ENCODE measurements at places on chromosomes 5 and 9. TPM values are rescaled to one million over a fixed set of nuclear protein-coding genes. Genes with fewer than 3 reads are reported as not detected.

- no peak overlapping the region for H3K4me3 ChIP-seq
- no peak for DNase-seq
- H3K36me3 ChIP-seq: peaks cover 14% of the 10 kb centered on the region
- no peak overlapping the region for H3K27ac ChIP-seq
- H3K4me1 ChIP-seq: no peaks in the 10 kb centered on the region
Observed at GRCh38 chr5:22542340-22542739, 310.8 kb downstream of the CDH12 start.

DNA sequence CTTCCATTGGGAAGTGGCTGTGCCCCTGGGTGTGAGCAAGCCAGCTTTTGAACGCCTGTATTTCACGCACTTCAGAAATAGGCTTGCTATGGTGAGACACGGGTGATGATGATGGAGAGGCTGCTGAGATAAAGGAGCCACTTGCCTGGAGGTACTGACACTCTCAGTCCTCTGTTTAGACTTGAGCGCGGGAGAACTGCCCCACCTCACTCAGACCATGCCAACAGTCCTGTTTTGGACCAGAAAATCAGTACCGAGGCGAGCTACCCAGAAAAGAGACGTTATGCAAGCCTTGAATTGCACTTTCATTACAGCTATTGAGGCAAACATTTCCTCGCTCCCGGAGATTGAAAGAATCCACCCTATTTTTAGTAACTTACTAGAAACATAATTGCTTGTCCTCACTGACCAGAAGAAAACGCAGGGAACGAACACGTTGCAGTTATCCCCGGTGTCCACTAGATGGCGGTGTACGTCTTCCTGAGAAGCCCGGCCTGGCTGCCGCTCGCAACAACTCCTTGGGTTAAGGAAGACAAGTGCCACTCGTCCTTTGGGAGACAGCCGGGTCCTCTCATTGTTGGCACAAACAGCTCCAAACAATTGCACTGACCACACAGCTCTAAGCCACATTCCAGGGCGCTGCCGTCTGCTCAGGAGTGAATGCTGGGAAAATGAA, 142.4 kb downstream of the PSAT1 start:
- H3K4me1 ChIP-seq: peaks cover 35% of the 10 kb centered on the region
- no peaks in the 10 kb centered on the region for H3K27me3 ChIP-seq
- peak overlapping the region; percentile 42 for H3K4me3 ChIP-seq
- peaks cover 17% of the 10 kb centered on the region for H3K36me3 ChIP-seq
- DNase-seq: peak; percentile 86

DNA sequence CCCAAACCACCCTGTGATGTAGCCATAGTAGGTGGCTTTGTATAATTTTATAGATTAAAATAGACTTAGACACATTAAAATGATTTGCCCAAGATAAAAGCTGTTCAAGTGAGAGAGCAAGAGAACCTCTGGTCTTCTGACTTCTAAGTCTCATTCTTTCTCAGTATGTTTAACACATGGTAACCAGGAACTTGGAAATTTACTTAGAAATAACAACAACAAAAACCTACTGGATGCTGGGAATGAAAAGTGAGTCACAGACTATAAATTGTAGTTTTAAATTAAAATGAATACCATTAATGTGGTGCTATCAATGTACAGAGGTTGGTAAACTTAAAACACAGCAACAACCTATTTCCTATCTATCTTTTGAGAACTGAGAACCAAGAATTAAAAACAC, 30.4 kb downstream of the HMGCR start:
- H3K27me3 ChIP-seq: no peaks in the 10 kb centered on the region
- H3K4me1 ChIP-seq: peaks cover 21% of the 10 kb centered on the region

DNA sequence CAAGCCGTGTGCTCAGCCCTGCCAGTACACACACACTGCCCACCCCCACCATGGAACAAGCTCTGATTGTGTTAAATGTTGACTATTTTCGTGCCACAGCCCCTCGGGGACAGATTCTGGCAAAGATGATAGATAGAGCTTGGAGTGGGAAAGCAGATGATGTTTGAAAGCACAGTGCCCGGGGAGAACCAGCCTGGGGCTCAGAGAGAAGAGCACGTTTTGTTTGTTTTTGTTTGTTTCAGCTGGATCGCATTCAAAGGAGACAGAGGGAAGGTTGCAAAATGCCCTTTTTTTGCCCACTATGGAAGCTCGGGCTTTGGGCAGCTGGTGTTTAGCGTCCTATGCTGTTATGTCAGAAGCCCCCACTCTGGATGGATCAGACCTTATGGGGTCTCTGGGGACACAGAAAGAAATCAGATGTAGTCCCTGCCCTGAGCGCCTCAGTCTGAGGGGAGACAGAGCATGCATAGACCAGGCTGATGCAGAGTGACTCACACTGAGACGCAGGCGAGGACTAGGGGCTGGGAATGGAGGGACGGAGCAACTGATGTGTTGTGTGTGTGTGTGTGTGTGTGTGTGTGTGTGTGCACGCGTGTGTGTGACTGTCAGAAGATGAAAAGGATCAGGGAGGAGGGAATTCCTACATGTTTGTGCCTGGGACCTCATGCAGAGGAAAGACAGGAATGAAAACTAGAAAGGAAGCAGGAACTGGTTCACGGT, 229.7 kb downstream of the MELK start:
- H3K27ac ChIP-seq: no peak overlapping the region
- no peaks in the 10 kb centered on the region for H3K27me3 ChIP-seq
- peaks cover 4% of the 10 kb centered on the region for H3K36me3 ChIP-seq
- DNase-seq: no peak

GRCh38 chr5:167982-168660, 23.2 kb upstream of the LRRC14B start:
- peaks cover 29% of the 10 kb centered on the region for H3K36me3 ChIP-seq
- peak; percentile 6 for DNase-seq
- H3K4me3 ChIP-seq: no peak overlapping the region
- H3K27ac ChIP-seq: peak overlapping the region; percentile 55

DNA sequence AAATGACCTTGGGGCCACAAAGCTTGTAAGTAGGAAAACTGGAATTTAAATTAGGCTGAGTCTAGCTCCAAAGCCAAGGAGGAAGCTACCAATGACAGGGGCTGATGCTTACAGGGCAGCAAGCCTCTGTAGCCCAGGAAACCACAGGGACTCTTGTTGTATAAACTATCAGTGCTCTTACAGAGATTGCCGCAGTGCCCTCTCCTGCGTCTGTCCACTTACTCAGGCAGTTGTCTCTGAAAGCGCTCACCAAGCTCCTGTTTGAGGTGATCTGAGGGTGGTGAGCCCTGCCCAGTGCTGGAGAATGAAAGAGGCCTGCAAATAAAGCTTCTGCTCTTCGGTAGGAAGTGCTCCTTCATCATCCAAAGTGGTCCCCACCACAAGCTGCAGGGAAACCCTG, 498.8 kb downstream of the ARHGEF28 start:
- no peaks in the 10 kb centered on the region for H3K36me3 ChIP-seq
- no peak for DNase-seq
- H3K27ac ChIP-seq: no peak overlapping the region

- no peaks in the 10 kb centered on the region for H3K36me3 ChIP-seq
- H3K4me3 ChIP-seq: no peak overlapping the region
- no peaks in the 10 kb centered on the region for H3K4me1 ChIP-seq
- no peak overlapping the region for H3K27ac ChIP-seq
Observed at GRCh38 chr9:116998305-116998704, 311.2 kb downstream of the TRIM32 start.

DNA sequence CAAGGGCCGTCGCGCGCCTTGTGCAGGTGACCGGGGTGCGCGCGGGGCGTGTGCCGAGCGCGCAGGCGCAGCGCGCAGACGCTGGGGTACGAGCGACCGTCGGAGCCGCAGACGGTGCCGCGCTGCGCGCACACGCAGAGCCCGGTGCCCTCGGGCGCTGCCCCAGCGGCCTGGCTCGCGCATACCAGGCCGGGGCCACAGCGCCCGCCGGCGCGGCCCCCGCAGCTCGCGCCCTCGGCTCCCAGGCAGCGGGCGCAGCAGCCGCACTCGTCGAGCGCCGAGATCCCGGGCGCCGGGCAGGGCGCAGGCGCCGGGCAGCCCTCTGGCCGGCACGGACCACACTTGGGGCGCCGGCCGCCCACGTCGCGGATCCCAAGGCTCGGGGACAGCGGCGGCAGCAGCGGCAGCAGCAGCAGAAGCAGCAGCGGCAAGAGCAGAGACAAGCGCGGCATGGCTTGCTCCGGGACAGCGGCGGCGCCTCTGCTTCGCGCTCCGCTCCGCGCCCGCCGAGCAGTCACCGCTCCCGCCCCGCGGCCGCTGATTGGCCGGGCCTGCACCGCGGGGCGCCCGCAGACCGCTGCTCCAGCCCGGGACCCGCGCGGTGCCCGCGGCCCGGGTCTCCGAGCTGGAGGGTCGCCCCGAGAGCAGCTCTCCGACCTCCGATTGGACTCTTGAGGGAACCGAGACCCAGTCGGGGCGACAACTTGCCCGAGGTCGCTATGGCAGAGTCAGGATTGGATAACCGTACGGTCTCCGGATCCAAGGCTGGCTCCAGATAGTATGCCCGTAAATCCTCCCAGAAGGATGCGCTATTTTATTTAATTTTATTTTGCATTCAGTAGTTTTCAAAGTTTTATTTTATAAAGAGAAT, at the start of gene IGFBPL1:
TSS of gene IGFBPL1 (minus strand) at position 482 of the 871 bp plus-strand sequence. CDS start at position 452, 30 bp downstream.
- no peak within 1 kb of the TSS for H3K27ac ChIP-seq
- peaks cover 51% of the 10 kb centered on the region for H3K4me1 ChIP-seq
- H3K4me3 ChIP-seq: peak within 1 kb of the TSS; percentile 59
- H3K36me3 ChIP-seq: no peaks in the 10 kb centered on the region
- DNase-seq: peak; percentile 62
- peaks cover 52% of the 10 kb centered on the region for H3K27me3 ChIP-seq

DNA sequence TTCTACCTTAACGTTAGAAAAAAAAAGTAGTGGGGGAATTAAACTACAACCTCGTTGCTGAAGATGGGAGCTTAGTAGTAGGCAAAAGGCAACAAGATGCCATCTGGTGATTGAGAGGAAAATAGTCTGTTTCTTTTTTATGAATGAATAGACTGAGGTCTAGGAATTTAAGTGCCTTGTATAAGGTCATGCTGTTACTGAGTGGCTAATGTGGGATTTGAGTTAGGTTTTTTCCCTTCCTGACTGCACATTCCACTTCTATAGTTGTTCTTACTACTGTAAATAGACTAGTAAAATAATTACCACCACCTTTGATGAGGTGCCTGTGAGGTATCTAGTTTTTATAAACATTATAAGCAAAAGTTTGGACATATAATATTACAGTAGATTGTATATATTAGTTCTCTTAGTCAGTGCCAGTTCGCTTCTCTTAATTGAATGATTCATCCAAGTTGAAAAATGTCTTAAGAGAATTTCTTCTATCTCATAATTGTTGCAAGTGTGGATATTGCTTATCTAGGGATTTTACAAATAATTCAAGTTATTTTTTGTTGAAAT, 19.1 kb downstream of the FSD1L start:
- no peak overlapping the region for H3K4me3 ChIP-seq
- no peaks in the 10 kb centered on the region for H3K27me3 ChIP-seq
- H3K27ac ChIP-seq: no peak overlapping the region
- H3K4me1 ChIP-seq: no peaks in the 10 kb centered on the region
- peaks cover 42% of the 10 kb centered on the region for H3K36me3 ChIP-seq
- no peak for DNase-seq

GRCh38 chr9:108854094-108854493, 1.7 kb downstream of the ACTL7B start:
- no peaks in the 10 kb centered on the region for H3K4me1 ChIP-seq

IFNA21 gene
- not detected for total RNA-seq

PCDHB3 gene
- total RNA-seq: 6.4 TPM

ADRA1B gene
- total RNA-seq: 0.16 TPM

SLC46A2 gene
- 0.07 TPM for total RNA-seq

All from WTC11 (cell line).